Cerebellar cortex (tissue), 1 donor: ENCODE measurements at places on chromosomes 2 and 18.

- DNase-seq, result no peak
Observed at GRCh38 chr2:23445450-23445868, 60.5 kb downstream of the KLHL29 start.

- no peak for DNase-seq
Observed at GRCh38 chr2:168850846-168851245, 39.4 kb downstream of the SPC25 start.

DNA sequence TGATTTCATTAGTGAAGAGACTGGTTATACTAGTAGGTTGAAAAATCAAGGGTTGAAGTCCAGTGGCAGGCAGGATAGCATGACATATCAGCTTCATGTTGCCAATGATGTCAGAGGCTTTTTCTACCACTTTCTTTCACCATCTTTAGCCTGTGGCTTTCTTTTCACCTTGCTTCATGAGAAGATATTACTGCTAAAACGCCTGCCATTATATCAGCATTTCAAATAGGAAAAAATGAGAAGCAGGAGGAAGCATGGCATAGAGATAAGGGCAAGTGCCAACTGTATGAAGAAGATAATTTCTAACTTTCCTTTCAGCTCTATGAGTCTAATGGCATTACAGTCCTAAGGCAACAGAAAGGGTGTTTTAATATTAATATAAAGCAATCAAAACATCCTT is 270.2 kb upstream of the SYT4 start:
- no peak for DNase-seq

DNA sequence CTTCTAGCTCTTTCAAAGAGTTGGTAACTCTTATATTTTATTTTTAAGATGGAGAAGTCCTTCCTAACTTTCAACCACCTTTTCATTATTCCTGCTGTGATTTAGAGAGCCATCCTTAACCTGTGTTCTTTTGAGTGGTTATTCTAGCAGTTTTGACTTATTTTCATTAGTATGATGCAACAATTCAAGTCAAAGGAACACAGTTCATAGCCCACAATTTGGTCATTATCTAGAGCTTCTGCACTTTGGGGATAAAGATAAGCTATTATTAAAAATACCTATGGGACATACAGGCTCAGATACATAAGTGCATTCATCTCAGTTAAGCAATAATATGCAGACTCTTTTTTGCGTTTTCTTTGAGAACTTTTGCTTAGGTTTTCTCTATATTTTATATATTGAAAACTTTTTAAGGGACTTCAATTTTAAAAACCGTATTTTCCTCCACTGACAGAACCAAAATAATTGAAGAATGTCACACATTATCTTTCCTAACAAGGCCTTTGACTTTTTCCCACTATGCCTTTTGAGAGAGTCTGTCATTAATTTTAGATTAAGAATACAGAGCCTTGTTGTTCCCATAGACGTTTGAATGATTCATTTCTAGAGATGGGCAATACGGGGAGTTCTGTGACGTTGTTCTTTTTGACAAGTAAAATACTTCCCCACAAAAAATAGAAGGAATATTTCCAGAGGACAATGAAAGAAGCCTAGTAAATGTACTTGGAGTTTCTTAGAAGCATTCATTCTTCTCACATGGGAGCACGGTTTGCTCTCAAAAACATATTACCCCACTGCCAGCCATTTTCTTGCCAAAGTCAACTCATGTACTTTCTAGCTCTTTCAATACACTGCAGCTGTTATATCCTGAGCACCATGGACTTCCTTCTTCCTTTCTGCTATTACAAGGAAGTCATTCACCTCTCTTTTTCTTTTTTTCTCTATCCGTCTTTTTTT is 42.9 kb upstream of the RASGRP3 start:
- DNase-seq, result no peak

- DNase-seq, result no peak
Observed at GRCh38 chr2:221716426-221717303, 144.6 kb upstream of the EPHA4 start.

- DNase-seq, result no peak
Observed at GRCh38 chr2:219225350-219225749, 4.1 kb downstream of the ATG9A start.

- no peak for DNase-seq
Observed at GRCh38 chr2:38792751-38793150, 14.7 kb downstream of the GEMIN6 start.

- no peak for DNase-seq
Observed at GRCh38 chr2:30631051-30631671, 176.1 kb downstream of the CAPN13 start.

DNA sequence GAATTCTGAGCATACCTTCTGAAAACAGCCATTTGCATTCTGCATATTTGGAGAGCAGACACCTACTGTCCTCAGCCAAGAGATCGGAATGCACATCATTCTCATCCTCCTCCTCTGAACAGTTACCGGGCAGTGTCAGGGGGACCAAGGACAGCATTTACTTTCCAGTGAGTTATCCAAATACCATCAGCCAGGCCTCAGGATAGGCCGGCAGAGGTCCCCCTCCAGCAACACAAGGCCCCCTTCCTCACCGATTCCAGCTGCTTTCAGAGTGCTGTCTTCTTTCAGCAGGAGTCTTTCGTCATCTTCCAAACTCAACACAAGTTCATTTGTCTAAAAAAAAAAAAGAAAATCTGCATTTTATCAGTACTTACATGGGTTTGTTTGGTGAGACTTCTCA is 55.3 kb downstream of the C2orf76 start:
- no peak for DNase-seq

DNA sequence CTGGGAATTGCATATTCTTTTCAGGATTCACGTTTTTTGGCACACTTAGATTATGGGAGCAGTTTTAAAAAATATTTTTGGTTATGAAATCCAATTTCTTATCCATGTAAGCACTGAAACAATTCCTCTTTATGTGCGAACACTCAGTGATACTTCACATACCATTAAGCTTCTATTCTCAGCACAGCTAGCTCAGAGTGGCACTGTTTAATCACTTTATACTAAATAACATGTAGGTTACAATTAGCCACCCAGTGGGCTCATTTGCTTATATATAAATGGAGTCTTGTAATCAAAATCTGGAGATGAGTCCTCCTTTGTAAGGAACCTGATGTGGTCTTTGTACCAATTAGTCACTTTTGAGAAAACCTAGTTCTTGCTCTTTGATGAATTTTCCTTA is 11.3 kb upstream of the MC4R start:
- DNase-seq, result no peak

- DNase-seq, result no peak
Observed at GRCh38 chr18:36469461-36469860, 171.9 kb downstream of the FHOD3 start.

- DNase-seq, result peak; percentile 16
Observed at GRCh38 chr2:200585730-200586643, at the start of gene AOX1. Gene AOX1, plus strand, starts transcription at chr2:200586014. Its CDS starts 95 bp downstream, at chr2:200586109.

DNA sequence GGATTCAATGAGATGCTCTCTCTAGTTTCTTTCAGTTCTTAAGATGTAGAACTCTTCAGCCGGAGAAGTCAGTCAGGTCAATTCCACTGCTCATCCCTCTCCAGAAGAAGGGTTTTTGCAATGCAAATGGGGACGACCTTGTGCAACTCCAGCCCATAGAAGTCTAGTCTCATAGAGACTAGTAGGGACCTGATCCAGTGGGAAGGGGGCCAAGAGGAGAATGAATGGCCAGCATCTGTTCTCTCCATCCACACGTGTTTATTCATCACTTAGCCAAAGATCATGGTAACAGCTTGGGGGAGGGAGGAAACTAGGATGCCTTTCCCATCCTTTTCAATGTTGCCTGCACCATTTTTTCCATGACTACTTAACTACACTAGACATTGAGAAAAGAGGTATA is 120.2 kb downstream of the LAMA3 start:
- DNase-seq, result no peak

- no peak for DNase-seq
Observed at GRCh38 chr2:96087130-96087529, 29.2 kb downstream of the ADRA2B start.

DNA sequence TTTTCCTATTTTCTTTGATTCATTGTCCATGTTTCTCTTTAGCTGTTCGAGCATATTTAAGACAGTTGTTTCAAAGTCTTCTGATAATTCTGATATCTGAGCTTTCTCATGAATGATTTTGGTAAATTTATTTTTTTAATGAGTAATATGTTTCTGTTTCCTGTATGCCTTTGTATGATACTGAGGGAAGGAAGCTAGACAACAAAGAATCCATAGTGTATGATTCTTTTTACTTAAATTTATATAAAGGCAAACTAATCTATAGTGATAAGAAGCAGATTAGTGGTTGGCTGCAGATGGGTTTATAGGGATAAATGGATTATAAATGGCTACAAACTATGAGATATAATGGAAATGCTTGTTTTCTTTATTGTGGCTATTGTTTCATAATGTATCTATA is 352.7 kb upstream of the CDH2 start:
- no peak for DNase-seq

- DNase-seq, result no peak
Observed at GRCh38 chr2:197453914-197454398, 604 bp downstream of the COQ10B start.

DNA sequence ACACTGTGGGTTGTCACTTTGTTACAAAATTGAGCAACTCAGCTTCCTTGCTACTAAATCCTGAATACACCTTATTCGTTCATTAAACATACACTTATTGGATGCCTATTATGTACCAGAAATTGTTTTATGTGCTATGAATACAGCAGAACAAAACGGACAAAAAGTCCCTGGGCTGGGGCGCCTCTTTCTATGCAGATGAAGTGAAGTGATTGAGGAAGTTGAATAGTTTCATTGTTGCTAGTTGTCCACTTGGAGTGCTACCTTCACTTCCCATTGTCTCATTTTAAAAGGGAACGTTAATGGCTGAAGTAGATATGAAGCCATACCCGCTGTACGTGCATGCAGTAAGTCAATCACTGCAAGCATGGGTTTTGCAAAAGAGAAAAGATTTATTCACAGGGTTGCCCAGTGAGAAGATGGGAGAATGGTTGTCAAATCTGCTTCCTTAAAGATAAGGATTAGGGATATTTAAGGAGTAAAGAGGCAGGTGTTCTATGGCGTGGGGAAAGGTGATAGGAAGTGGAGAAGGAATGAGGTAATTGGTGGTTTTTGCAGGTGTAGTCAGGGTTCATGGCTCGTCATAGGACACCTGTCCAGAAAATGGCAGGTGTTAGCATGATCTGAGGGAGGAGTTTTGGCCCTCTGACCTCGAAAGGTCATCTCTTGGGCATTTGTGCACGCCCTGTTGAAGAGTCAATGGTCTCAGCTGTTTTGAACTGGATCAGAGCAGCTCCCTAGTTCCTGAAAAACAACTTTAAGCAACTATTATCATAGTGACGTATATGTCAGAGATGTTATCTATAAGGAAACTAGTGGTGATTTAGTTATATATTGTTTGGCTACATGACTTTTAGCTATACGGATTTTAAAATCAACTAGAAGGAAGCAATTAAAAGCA is 23.5 kb downstream of the TRPM8 start:
- DNase-seq, result no peak

GRCh38 chr2:79855264-79856006 is 342.6 kb downstream of the CTNNA2 start:
- peak; percentile 33 for DNase-seq

DNA sequence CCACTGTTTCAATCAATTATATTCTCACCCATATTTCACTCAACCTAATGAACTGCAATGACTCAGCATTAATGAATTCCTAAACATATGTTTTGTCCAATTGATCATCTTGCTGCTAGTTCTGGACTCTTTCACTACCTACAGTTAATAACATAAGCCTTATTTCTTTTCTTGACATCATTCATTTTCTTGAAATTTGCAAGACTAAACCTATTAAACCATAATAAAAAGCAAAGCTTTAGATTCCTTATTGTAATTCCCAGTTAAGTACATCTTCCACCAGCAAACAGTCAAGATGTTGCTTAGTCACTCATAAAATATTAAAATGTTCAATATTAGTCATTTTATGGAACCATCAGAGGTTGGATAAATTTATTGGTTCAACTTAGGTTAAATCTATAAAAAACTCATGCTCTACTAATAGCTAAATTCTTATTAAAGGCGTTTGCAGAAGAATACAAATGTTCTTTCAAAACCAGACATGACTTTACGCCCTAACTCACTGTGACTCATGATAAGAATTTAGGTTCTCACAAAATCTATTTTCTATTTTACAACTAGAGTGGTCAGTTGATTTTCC is 599.4 kb downstream of the RNF144A start:
- DNase-seq, result no peak

- no peak for DNase-seq
Observed at GRCh38 chr2:100658017-100658416, 95.2 kb downstream of the PDCL3 start.
